Type B pancreatic cell (in vitro differentiated cells): ENCODE measurements at places on chromosomes 3 and 15.

DNA sequence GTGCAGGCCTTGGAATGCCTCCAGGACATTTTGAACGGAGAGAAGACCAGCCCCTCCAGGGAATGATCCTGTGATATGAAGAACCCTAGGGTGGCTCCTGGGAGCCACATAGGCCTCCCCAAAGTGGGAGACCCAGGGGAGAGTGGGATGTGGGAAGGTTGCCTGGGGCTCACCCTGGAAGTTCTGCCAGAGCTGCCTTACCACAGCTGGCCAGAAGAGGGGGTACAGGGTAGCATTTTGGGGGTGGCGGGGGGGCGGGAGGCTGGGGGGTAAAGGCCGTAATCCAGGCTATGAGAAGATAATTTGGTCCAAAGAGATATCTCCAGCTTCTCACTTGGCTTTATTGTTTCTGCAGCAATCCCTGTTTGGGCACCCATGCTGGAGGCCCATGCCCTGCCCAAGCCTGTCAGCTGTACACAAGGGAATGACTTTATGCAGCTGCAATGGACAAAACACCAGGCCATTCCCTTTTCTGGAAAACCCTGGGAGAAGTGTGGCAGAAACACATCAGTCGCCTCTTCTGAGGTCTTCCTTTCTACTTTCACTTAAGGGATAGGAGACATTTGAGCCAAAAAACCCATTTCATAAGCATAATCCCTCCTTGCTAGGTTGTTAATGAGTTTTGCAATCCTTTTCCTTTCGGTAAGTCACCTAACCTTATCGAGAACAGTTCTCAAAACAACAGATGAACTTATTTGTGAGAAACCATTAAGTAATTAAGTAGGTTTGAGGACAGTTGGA lies 11.0 kb upstream of the MUSTN1 start:
- H3K27me3 ChIP-seq: no peaks in the 10 kb centered on the region
- peaks cover 7% of the 10 kb centered on the region for H3K36me3 ChIP-seq
- H3K4me3 ChIP-seq: no peak overlapping the region
- H3K4me1 ChIP-seq: peaks cover 7% of the 10 kb centered on the region
- DNase-seq: no peak

- H3K27ac ChIP-seq: no peak overlapping the region
- H3K27me3 ChIP-seq: peaks cover 59% of the 10 kb centered on the region
- no peaks in the 10 kb centered on the region for H3K4me1 ChIP-seq
- no peaks in the 10 kb centered on the region for H3K36me3 ChIP-seq
- H3K4me3 ChIP-seq: no peak overlapping the region
These were observed 48.6 kb upstream of the CAPN7 start for GRCh38 chr3:15157441-15157840.

- DNase-seq: no peak
- no peaks in the 10 kb centered on the region for H3K36me3 ChIP-seq
- H3K27me3 ChIP-seq: peaks cover 3% of the 10 kb centered on the region
- peaks cover 14% of the 10 kb centered on the region for H3K4me1 ChIP-seq
These were observed 420.5 kb upstream of the NAALADL2 start for GRCh38 chr3:174438501-174439145.

GRCh38 chr3:175270866-175271265 lies 411.7 kb downstream of the NAALADL2 start:
- H3K36me3 ChIP-seq: no peaks in the 10 kb centered on the region
- no peak for DNase-seq
- H3K4me3 ChIP-seq: no peak overlapping the region

DNA sequence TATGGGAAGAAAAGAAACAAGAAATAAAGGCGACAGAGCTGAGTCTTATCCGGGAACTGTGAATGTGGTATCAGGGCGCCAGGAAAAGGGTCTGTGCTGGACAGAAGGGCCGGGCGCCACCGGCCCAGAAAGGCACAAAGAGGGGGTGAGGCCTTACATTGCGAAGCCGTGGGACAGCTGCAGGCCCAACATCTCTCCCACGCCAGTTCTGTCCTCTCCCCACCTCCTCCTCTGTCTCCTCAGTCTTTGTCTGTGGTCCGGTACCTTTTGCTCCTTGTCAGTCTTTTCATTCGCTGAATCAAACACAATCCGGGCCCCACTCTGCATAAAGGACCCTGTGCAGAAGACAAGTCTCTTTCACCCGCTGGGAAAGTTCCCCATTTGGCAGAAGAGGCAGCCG lies 81.8 kb downstream of the LRIG1 start:
- DNase-seq: no peak
- H3K27ac ChIP-seq: no peak overlapping the region
- H3K27me3 ChIP-seq: no peaks in the 10 kb centered on the region
- peaks cover 36% of the 10 kb centered on the region for H3K36me3 ChIP-seq

DNA sequence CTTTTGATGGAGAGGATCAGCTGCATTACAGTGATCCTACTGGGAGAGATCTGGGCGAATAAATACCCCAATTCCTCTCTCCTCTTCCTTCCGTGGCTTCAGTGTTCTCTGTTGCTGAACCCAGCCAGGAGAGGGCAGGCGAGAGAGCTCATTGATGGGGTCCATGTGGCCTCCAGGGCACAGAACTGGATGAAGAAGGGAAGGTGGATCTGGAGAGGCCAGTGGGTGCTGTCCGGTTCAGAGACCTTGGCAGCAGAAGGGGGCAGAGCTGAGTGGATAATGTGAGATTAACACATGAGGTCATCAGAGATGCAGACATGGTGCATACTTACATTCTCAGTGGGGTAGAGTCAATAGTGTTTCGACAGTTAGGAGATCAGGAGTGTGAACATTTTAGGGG lies 193.6 kb downstream of the CLSTN2 start:
- no peak overlapping the region for H3K27ac ChIP-seq
- no peak overlapping the region for H3K4me3 ChIP-seq
- H3K4me1 ChIP-seq: peaks cover 8% of the 10 kb centered on the region
- no peak for DNase-seq
- no peaks in the 10 kb centered on the region for H3K36me3 ChIP-seq

GRCh38 chr3:42442640-42443039 lies 32.2 kb upstream of the LYZL4 start:
- no peaks in the 10 kb centered on the region for H3K36me3 ChIP-seq
- no peaks in the 10 kb centered on the region for H3K4me1 ChIP-seq
- no peak overlapping the region for H3K4me3 ChIP-seq
- H3K27ac ChIP-seq: no peak overlapping the region

DNA sequence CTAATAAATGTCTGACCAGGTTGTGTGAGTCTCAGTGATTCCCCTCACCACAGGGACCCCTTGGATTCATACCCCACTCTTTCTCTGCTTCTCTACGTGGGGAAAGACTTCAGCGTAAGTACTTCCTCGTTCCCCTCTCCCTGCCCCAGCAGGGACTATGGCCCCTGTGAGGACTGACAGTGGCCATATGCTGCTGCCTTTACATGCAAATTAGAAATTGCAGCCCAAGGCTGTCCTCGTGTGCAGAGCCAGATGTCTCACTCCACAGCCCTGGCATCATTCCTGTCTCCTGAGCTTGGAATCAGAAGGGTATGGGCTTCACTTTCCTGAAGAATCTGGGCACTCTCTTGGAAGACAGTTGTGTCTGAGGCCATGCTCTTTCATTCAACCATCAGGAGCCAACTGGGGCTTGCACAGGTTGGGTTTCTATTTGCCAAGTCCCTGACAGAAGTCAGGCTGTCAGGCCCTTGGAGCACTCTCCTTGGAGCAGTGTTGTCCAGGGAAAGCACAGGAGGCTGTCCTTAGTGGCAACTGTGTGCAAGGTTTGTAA lies 30.5 kb upstream of the IQCF2 start:
- DNase-seq: no peak
- H3K27me3 ChIP-seq: peaks cover 14% of the 10 kb centered on the region
- no peaks in the 10 kb centered on the region for H3K36me3 ChIP-seq
- H3K4me1 ChIP-seq: no peaks in the 10 kb centered on the region
- no peak overlapping the region for H3K27ac ChIP-seq

DNA sequence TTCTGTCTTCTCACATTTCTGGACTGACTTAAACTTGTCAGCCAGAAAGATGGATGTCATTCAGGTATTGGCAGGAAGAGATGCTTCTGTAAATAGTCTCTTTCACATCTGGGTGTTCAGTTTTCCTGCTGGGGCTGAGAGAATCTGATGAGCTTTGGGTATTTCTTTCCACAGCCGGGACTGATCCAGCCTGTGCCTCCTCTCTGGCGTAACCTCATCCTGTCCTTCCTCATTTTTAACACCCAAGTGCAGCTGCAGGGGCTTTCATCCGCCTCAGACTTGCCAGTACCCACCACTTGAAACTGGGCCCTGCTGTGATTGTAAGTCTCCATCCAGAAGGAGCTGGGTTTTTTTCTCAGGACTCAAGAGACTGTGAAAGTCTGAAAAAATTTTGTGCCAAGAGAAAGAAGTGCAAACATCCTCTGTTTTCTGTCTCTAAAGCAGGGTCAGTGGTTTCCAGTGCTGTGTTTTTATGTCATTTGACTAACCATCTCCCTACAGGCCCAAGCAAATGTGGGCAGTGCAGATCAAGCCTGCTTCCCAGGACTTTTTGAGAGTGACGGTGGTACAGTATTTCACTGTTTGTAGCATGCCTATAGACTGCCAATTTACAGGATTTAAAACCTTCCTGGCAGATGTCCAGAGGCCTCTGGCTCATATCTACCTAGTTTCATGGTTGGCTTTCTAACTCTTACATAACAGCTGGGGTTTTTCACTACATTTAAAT lies 342.7 kb downstream of the PTPRG start:
- peaks cover 43% of the 10 kb centered on the region for H3K4me1 ChIP-seq
- H3K27ac ChIP-seq: peak overlapping the region; percentile 53
- H3K4me3 ChIP-seq: peak overlapping the region; percentile 39
- no peaks in the 10 kb centered on the region for H3K27me3 ChIP-seq
- no peak for DNase-seq
- H3K36me3 ChIP-seq: no peaks in the 10 kb centered on the region

GRCh38 chr3:45366290-45366689 lies 22.1 kb upstream of the LARS2 start:
- peaks cover 10% of the 10 kb centered on the region for H3K27me3 ChIP-seq
- H3K4me3 ChIP-seq: no peak overlapping the region
- H3K27ac ChIP-seq: no peak overlapping the region
- H3K36me3 ChIP-seq: no peaks in the 10 kb centered on the region

- no peaks in the 10 kb centered on the region for H3K27me3 ChIP-seq
- DNase-seq: no peak
- H3K4me1 ChIP-seq: peaks cover 13% of the 10 kb centered on the region
- H3K36me3 ChIP-seq: no peaks in the 10 kb centered on the region
- H3K27ac ChIP-seq: no peak overlapping the region
These were observed 945.6 kb downstream of the MCTP2 start for GRCh38 chr15:95176794-95177577.

DNA sequence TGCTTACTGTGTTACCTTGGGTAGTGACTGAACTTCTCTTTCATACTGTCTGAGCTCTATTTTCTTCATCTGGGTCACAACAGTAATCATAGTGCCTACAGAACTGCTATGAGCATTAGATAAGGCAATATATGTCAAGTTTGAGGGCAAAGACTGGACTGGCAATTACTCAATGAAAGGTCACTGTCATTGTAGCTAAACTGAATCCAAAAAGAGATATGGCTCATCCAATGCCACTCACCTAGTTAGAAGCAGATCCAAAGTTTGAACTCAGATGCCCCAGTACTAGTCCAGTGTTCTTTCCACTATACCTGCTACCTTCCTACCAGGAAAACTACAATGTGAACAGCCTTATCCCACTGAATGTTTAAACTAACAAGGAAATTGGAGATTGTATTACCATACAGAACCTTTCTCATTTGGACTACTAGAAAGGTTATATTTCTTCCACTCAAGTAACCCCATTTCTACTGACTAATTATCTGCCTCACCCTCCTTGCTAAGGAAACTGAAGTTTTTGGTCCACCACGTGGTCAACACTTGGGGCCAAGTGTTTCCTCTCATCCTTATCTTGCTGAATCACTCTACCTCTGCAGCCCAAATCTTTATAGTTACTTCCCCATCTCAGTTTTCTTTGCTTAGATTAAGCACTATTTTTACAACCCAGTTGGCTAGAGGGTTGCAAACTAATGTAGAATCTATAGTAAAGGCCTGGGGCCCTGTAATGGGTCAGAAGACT lies 202.3 kb upstream of the LPP start:
- H3K4me3 ChIP-seq: no peak overlapping the region
- H3K36me3 ChIP-seq: no peaks in the 10 kb centered on the region
- no peak overlapping the region for H3K27ac ChIP-seq
- H3K27me3 ChIP-seq: no peaks in the 10 kb centered on the region
- DNase-seq: no peak
- peaks cover 6% of the 10 kb centered on the region for H3K4me1 ChIP-seq

DNA sequence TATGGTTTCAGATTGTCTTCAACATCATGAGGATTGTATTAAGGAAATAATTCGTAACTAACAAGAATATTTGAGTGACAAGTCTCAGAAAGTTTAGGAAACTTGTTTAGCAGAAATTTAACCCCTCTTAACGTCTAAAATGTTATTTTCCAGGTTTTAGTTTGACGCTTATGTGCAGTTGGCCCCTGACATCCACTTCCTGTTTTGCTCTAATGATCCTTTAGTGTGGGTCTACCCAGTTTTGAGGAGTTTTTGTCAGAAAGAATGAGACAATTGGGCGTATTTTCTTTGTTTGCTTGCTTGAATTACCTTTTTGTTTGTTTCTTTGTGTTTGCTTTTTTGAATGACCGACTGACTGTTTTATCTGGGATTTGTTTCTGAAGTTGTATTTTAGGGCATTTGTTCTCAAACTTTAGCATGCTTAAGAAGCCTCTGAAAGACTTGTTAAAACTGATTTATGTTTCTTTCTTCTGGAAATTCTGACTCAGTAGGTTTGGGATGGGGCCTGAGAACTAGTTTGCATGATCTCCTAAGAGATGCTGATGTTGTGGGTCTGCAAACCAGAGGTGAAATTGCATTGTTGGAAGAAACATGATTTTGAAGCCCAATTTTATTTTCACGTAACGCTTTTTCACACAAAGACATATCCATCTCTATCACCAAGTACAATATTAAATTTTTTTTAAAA lies 20.6 kb downstream of the RBMS3 start:
- no peak for DNase-seq
- no peaks in the 10 kb centered on the region for H3K27me3 ChIP-seq
- H3K4me3 ChIP-seq: no peak overlapping the region

DNA sequence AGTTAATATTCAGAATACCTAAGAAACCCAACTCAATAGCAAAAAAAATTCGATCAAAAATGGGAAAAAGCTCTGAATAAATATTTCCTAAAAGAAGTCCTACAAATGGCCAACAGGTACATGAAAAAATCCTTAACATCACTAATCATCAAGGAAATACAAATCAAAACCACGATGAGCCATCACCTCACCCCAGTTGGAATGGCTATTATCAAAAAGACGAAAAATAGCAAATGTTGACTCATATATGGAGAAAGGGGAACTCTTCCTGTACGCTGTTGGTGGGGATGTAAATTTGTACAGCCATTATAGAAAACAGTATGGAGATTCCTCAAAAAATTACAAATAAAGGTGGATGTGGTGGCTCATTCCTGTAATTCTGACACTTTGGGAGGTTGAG lies 29.6 kb upstream of the SGO1 start:
- no peak overlapping the region for H3K27ac ChIP-seq
- H3K36me3 ChIP-seq: no peaks in the 10 kb centered on the region
- H3K4me1 ChIP-seq: no peaks in the 10 kb centered on the region
- H3K4me3 ChIP-seq: no peak overlapping the region
- no peak for DNase-seq
